ENCODE measurements at places on chromosomes 1 and 21.

GRCh38 chr1:219123036-219123435, 50.6 kb upstream of the LYPLAL1 start:
- no peak for DNase-seq

DNA sequence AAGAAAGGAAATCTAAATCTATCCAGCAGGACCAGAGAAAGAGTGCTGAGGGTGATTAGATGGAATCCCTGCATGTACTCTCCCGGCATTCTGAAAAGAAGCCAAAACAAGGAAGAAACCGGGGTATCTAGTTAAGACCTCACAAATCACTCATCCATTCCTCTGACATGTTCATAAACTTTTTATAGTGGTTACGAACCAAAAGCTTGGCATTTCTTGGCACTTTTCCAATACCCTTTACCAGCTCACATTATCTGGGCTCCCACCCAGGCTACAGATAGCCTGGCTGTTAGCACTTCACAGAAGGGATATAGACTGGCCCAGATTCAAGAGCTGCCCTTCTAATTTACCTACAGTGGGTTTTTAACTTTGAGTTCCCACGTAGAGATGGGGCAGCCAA, 1.8 kb upstream of the C1orf74 start:
- DNase-seq = no peak

DNA sequence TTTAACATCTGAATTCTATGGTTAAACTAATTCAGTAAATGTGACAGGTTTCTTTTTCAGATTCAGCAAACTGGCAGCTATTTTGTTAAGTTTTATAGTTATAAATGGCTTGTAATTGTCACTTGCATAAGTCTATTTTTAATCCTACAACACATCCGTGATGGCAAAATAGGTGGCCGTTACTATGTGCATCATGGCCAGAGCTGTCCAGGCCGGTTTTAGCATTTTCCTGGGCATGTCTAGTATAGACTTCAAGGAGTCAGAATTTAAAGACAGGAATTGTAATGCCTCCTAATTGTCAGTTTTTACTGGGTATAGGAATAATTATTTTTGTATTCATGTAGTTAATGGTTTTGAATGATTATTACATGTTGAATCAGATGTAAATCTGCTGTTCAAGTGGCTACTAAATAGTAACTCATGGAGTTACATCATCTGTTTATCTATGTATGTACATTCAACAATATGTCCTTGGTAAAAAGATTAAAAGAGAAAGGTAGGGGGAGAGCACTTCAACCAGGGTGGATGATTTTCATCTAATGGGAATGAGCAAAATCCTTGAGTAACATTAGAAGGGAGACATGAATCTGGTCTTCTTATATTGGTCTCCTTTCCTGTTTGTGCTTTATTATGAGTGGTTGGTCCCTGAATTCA, 3.2 kb upstream of the B3GALT2 start:
- no peak for DNase-seq

DNA sequence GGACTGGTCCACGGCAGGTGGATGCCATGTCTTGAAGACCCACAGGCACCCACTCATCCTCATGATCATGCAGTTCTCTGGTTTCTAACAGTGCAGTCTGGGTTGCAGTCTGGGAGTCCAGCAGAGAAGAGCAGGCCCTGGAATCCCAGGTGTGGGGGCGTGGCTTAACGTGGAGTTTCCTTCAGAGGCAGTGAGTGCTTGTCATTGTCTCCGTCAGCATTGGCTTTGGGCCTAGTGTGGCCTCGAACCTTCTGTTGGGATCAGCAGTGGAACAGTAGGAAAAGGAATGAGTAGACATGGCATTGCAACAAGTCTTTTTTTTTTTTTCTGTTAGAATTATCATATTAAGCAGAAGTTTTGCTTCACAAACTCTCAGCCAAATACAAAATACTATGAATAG, 12.8 kb downstream of the LGALS8 start:
- no peak for DNase-seq

- no peak for DNase-seq
Observed at GRCh38 chr1:244211559-244211944, 160.5 kb downstream of the ZBTB18 start.

GRCh38 chr1:27755865-27756264, 17.2 kb upstream of the STX12 start:
- no peak for DNase-seq

All from GM13976 (cell line).